WTC11 (cell line): ENCODE measurements at places on chromosomes 3 and 15. TPM values are rescaled to one million over a fixed set of nuclear protein-coding genes. Genes with fewer than 3 reads are reported as not detected.

The ISLR gene
- 0.50 to 0.63 TPM (median 0.62 TPM) in 3 replicates for total RNA-seq

The BNC1 gene
- total RNA-seq, result 0.11 TPM in 1 of 3 replicates, not detected in the others

The LXN gene
- 3.8 to 4.6 TPM (median 4.4 TPM) in 3 replicates for total RNA-seq

The FBLN2 gene
- total RNA-seq, result 20.7 to 35.2 TPM (median 31.3 TPM) in 3 replicates

- DNase-seq, result no peak
Observed at GRCh38 chr3:33646406-33646805, 71.6 kb downstream of the CLASP2 start.

GRCh38 chr3:171157980-171158379, 131.5 kb upstream of the SLC2A2 start:
- no peak for DNase-seq

- no peak for DNase-seq
Observed at GRCh38 chr3:154301561-154301960, 22.7 kb downstream of the DHX36 start.

DNA sequence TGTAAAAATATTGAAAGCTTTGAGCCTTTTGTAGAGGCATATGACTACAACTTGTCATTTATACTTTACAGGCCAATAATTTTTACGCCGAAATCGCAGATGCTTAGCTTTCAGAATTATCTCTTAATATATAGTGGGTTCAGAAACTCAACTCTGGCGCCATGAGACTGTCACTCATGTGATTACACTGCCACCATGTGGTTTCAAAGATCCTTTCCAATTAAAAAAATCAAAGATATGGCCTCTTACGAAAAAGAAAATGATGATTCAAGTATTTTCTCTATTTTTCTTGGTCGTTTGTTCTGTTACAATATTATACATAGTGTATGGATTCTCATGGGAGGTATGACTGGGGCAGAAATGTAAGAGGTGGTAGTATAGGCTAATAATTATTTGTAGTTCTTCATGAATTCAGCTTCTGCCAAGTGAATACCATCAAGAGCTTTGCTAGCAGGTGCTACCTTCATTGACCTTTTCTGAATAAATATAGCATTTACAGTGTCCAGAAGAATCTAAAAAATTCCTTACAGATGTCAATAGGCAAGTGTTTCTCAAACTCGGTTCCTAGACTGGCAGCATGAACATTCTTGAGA, 751.7 kb upstream of the GOLIM4 start:
- no peak for DNase-seq
